ENCODE measurements at places on chromosomes 7 and 10.

DNA sequence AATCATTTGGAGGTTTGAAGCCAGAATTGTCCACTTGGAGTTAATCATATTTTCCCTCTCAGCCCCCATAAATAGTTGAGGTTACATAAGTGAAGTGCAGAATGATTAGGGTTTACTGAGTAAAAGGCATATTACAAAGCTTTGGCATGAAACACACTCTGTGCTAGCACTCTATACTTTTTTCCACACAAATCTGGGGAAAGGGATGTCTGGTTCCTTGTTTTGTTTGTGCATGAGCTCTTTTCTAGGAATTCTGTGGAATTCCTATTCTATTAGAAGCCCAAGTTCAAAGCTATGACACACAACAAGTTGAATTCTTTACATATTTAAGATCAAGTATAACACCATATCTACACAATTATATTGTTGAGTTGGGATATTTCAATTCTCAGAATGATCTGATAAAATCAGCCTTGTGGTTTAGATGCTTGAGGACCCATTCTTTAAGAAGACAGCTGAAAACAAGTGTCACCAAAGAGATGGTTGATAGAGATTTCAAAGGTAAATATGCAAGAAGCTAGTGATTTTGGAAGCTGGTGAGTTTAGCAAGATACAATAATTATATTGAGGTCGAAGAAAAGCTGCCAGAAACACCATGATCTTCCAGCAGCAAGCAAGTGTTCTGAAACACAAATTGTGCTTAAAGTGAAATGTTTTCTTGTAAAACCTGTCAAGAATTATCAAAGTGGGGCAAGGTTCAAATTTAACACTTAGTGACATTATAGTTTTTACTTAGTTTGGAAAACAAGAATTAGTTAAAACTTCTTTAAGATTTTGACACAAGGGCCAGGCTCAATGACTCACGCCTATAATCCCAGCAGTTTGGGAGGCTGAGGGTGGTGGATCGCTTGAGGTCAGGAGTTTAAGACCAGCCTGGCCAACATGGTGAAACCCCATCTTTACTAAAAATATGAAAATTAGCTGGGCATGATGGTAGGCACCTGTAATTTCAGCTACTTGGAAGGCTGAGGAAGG lies 122.6 kb downstream of the INHBA start:
- DNase-seq: no peak

DNA sequence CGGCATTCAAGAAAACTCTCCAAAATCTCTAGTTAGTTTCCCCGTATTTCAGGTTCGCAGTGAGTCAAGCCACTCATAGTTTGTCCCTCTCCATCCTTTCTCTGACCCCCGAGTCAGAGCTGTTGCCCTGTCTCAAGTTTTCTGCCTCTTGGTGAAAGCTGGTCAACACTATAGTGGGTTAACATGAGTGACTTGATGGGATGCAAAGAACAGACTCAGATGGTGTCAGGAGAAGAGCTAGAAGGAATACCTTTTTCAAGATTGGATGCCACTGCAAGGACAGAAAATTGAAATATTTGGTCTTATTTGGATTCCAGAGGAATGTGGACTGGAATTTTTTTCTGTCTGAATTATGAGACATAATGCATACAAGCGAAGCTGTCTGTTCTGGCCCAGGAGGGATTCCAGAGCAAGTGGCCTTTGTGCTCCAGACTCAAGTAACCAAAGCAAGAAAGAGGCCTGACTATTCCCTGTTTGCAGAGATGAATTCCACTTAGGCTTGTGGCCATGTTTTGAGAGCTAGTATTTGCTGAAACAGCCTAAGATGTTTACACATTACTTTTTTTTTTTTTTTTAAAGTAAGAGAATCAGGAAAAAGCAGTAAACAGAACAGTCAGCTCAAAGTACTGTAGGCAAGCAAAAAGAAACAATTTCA lies 67.4 kb downstream of the VWC2 start:
- DNase-seq: no peak

DNA sequence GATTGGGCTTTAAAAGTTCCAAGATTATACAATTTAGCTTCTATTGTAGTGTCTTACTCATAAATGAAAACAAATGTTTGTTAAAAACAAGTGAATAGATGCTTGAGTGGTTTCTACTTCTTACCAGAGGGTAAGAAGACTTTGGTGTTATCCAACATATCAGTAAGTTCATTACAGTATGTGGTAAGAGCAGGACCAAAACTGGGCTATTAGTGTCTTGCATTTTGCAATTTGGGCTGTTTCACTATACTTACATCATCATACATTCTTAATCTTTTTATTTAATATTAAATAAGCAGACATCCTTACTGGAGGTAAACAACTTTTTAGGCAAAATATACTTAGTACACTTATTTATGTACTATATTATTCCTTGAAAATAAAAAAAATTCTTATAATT lies 248.4 kb upstream of the HGF start:
- no peak for DNase-seq

- no peak for DNase-seq
Observed at GRCh38 chr7:87380905-87381304, 35.4 kb downstream of the CROT start.

- no peak for DNase-seq
Observed at GRCh38 chr7:127620406-127621233, 2.7 kb upstream of the PAX4 start.

GRCh38 chr10:35907548-35907947 lies 265.5 kb upstream of the FZD8 start:
- no peak for DNase-seq

GRCh38 chr7:28759475-28759971 lies 198.6 kb downstream of the TRIL start:
- DNase-seq: no peak

- DNase-seq: no peak
Observed at GRCh38 chr10:86872757-86873156, 84.7 kb downstream of the MMRN2 start.

DNA sequence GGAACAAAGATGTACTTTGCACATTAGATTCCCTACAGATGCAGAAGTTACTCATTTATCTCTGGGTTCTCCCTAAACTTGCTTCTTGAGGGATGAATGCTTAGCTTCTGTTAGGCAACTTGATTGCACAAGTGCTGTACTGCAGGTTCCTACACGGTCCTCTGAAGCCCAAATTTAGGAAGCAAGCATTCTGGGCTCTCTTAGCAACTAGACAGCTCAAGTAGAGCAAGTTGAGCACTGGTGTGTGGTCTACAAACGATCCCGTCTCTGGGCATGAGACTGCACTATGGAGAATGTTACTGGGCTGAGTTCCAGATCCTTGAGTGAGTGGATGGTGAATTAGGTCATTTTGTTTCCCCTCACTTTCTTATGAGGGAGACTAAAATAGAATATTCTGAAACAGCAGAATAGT lies 14.3 kb downstream of the SEMA3D start:
- DNase-seq: no peak

GRCh38 chr10:86498598-86498997 lies 23.0 kb downstream of the WAPL start:
- DNase-seq: no peak

DNA sequence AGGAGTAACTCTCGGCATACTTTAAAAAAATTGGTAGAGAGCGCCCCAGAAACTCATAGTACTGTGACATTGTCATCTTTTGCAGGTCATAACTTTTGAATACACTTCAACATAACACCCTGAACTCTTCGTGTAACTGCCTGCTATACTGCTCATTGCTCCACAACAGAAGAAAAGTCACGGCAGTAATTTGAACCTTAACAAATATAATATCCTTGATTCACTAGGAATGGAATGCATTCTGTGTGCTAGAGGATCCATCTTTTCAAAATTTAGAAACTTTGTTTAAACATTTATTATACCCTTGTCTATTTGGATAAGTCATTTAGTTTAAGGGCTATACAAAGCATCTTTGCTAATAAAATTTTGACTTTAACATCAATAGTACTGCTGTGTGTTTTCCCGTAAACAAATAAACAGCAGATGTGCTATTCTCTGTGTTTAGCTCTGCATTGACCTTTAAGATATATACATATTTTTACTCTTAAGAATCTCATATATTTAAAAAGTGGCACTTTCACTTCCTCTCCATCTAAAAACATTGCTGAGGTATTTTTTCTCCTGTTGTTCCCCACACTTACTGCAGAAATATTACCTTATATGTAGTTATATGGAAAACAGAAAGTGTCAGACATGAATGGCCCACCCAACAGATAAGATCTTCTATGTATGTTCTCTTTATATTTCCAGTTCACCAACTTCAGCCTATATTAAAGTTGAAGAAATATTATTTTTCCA lies 217.6 kb upstream of the TMEM229A start:
- DNase-seq: no peak

GRCh38 chr10:11604865-11605650 lies 6.4 kb downstream of the USP6NL start:
- no peak for DNase-seq

DNA sequence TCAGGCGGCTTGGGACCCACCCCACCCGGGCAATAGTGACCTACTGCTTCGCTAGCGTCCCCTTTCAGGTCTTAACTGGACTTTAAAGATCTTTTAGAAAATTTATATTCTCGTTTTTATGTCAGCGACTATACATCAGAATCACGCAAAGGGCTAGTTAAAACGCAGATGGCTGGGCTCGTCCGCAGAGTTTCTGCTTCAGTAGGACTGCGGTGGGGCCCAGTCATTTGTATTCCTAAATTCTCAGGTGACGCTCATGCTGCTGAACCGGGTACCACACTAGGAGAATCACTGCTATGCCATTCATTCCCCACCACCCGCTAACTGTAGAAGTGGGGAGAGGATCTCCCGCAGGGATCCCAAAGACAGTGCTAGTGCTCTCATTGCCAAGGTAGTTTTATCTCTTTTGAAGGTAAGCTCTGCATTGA lies 12.0 kb upstream of the SP8 start:
- DNase-seq: no peak

- DNase-seq: no peak
Observed at GRCh38 chr7:98727146-98727709, 110.1 kb downstream of the NPTX2 start.

- no peak for DNase-seq
Observed at GRCh38 chr7:36602934-36603887, 121.1 kb downstream of the AOAH start.

Measured in NCI-H2081 treated with DMSO at 0.1 percent for 48 hours (cell line).